ENCODE measurements at places on chromosomes 1 and 21.
A peak's percentile ranks its signal among the peaks of the same experiment; 100 is the strongest.

- DNase-seq = no peak
These were observed 634.5 kb downstream of the LTN1 start for GRCh38 chr21:28358170-28358569.

- no peak for DNase-seq
These were observed 9.8 kb downstream of the LGR6 start for GRCh38 chr1:202203238-202204039.

DNA sequence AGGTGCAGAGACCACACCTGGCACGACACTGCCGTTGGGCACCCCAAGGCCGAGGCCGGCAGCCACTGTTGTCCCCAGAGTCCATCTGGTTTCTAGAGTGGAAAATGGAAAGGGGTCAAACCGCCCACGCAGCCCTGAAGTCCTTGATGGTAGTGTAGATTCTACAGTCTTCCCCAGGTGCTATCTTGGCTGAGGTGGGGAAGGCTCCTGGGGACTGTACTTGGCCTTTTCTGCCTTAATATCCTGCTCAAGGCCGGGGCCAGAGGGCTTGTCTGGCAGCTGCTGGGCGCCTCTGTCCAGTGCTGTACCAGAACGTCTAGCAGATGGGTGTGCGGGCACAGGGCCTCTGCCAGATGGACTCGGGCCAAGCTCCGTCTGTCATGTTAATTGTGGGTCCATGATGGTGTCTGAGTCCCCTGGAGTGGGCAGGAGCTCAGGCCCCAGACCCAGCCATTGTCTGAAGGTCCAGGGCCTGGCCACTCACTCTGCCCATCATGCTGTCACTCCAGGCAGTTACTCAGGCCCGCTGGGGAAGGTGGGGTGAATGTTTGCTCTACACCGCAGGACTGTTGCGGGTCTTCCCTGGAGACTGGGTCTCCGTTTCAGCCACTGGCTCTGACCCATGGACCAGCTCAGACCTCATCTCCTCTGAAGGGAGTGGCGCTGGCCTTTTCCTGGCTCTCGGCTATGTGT, 161.9 kb upstream of the COL6A1 start:
- no peak for DNase-seq

- no peak for DNase-seq
These were observed 350.8 kb upstream of the PTBP2 start for GRCh38 chr1:96370757-96371156.

DNA sequence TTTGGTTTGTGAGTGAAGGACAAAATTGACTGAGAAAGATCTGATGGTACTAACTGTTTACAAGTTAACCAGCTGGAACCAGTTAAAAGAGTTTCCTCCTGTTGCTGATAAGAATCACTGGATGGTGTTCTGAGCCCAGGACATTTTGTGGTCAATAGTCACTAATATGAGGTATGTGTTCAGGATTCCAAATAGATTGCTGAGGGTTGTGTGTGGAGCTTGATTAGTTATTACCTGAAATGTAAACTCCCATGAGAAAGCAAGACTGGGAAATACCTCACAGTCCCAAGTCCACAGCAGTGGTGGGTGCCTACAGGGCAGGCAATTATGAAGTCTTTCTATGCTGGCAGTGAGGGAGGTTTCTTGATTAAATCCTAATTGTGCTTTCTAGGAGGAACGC, 164.6 kb downstream of the DNM3 start:
- no peak for DNase-seq

GRCh38 chr1:8116894-8117264, 90.8 kb upstream of the ERRFI1 start:
- no peak for DNase-seq

DNA sequence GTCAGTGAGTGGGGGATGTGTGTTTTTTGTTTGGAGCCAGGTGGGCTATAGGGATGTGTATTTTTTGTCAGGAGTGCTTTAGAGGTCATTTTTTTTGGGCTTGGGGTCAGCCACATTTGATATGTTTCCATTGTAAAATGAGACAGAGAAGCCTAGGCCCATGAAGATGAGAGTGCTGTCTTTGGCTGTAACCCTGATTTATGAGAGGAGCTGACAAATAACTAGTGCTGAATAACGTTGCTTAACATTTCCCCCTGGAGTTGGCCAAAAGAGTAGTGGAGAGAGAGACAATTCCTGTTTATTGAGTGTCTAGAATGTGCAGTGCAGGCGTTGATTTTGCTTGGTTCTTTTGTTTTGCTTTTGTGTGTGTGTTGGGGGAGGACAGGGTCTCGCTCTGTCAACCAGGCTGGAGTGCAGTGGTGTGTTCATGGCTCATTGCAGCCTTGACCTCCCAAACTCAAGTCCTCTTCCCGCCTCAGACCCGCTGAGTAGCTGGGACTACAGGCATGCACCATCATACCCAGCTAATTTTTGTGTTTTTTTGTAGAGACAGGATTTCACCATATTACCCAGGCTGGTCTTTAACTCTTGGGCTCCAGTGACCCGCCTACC, 64.7 kb downstream of the S1PR1 start:
- no peak for DNase-seq

DNA sequence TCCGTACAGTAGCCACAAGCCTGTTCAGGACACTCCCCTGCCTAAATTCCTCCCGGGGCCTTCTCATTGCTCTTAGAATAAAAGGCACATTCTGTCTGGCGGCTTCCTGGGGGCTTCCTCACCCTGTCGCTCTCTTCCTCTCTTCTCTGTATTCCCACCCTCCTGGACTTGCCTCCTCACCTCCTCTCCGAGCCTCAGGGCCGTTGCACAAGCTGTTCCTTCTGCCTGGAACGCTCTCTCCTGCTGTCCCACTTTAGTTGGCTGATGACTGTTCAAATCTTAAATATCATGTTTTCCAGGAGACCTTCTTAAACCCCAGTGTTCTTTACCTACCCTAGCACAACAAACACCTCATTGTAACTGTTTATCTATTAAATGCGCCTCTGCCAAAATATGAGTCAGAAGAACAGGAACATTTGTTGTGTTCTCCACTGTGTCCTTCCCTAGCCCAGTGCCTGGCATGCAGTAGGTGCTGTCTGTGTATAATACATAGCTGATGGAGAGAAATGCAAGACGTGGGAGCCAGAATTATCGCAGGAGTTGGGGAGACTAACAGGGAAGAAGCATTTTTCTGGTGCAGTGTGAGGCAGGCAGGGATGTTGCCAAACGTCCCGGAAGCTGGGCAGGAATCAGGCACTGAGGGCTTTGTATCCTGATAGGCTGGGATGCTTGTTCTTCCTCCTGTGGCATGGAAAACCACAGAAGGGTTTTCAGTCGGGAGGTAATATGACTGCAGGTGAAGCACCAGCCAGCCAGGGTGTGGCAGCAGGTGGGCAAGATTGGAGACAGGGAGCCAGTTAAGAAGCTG, 24.1 kb upstream of the THRAP3 start:
- no peak for DNase-seq

- no peak for DNase-seq
These were observed 4.4 kb upstream of the JUN start for GRCh38 chr1:58788259-58788658.

- DNase-seq = no peak
These were observed 53.0 kb downstream of the PBX1 start for GRCh38 chr1:164611754-164612642.

DNA sequence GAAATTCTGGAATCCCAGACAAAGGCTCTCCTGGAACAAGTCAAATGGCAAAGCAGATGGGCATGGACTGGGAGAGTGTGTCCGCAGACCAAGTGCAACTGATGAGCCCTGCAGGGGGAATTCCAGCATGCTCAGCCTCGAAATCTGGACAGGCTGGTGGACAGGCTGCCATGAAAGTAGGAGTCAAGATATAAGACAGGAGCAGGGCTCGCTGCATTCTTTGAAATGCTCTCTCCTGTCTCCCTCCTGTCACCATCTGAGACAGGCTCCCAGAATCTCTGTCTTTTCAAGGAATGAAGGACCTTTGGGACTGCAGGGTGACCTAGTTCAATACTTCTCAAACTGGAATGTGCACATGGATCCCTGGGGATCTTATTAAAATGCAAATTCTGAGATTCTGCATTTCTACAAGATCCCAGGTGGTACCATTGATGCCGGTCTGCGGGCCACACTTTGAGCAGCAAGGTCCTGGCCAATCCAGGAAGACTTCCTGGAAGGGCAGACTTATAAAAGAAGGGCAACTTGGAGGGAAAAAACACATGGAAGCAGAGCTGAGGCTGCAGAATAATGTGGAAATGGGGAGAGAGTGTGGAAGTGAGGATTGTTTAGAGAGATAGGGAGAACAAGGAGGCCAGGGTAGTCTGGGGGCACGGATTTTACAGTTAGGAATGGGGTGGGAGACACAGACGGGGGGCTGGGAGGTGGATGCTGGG, 29.8 kb downstream of the TNNT2 start:
- no peak for DNase-seq

DNA sequence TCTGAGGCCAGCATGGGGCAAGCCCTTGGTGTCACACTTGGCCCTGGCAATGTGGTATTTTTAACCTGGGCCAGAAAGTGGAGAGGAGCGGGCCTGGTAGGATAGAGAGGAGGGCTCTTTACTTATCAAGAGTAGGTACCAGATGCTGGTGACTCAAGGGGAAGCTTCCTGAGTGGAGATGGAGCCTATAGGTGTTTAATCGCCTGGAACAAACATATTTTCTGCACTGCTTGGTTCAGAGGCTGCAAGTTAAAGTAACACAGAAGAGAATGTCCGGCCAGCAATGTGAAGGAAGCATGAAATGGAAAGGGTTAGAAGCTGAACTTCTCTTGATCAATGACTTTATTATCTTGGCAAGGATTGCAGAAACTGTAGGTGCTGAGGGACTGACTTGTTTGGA, 74.3 kb downstream of the DDR2 start:
- no peak for DNase-seq

DNA sequence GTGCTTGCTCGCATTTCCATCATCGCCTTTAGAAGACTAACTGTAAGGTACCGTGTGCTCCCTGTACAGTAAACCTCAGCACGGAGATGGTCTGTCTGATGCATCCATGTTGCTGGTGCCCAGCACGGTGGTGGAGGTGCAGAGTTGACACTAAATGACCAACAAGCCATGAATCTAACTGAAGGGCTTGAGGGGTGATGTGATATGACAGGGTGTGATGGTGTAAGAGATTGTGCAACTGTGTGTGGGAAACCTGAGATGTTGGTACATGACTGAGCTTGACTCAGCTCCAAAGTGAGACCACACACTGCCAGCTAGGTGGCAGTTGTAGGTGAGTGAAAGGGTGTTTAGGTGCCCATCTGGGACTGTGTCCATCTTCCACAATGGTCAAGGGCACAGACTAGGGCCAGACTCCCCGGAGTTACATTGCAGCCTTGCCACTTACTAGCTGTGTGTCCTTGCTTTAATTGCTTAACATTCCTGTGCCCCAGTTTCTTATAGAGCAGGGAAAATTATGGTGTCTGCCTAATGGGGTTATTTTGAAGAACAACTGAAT, 21.4 kb downstream of the SLC2A1 start:
- DNase-seq = no peak

DNA sequence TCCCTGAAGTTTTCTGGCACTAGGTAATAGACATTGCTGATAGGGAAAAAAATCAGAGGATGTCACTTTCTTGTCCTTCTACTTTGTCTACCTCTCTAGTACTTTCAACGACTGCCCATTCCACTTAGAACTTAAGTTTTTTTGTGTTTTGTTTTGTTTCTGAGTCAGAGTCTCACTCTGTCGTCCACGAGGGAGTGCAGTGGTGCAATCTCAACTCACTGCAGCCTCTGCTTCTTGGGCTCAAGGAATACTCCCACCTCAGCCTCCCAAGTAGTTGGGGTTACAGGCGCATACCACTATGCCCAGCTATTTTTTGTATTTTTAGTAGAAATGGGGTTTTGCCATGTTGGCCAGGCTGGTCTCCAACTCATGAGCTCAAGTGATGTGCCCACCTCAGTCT, 79.2 kb downstream of the SGIP1 start:
- DNase-seq = no peak

DNA sequence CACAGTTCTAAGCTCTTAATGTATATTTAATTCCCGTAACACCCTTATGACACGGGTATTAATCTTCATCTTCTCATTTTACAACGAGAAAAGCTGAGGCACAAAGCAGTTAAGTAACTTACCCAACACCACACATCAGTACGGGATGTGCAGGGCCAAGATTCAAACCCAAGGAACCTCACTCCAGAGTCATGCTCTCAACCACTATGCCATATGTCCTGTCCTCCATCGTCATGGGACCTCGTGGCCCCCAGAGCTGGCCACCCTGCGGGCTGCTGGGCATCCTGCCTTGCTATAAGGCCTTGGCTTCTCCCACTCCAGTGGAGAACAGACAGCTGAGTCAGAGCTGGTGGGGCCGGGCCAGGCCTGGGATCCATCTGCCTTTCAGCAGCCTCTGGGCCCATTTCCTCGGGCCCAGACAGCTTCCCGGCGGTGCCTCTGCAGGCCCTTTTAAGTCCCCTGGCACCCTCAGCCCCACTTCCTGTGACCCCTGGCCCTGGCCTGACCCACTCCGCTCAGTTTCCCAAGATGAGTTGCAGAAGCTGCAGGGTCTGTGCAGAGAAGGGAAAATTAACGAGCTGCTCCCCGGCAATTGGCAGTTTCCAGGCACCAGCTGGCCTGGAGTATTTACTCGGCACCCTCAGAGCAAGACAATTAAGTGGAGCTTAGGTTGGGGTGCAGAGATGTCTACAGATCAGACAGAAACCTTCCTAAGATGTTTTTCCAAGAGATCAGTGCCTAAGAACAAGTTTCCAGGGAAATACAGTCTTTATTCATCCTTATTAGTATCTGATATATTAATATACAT, 98.2 kb downstream of the EPHB2 start:
- DNase-seq = no peak

- DNase-seq = no peak
These were observed 617.7 kb upstream of the ADGRL2 start for GRCh38 chr1:81183051-81183450.

- DNase-seq = no peak
These were observed 448.8 kb upstream of the BEND5 start for GRCh38 chr1:49225464-49225863.

DNA sequence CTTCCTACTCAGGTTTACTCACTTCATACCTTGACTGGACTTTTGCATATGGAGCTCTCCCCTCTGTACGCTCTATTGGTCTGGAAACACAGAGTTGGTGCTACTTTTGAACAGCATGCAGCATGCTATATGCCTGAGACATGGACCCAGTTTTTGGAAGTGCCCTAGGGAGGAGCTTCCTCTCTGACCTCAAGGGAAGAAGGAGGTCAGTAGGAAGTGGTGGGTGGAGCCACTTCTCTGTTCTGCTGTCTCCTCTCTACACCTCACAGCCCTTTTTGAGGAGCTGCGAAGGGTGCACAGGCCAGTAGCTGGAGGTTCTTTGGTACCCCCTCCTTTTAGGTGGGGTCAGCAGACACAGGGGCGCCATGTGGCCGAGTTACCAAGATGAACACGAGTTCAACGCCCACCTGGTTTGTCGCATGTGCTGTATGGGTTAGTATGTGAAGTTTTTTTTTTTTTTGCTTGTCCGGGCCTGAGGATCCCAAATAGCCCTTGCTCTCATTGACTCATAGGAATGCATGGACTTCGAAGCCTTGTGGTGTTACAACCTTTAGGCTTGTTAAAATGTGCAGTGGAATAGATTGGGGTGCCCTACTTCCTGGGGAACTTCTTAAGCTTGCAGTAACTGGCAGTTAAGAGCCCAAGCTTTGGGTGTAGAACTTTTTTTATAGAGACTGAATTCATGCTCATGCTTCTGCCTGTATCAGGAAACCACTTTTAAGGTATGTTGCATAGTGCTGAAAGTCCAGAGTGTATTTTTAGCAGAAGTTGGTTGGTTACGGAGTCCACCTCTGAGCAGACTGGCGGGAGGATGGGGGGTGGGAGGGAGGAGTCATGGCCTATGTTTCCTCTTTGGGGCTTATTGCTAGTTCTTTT, 10.7 kb downstream of the MACF1 start:
- peak; percentile 28 for DNase-seq

- DNase-seq = no peak
These were observed 354.8 kb upstream of the BRINP3 start for GRCh38 chr1:190832511-190832910.

All from CD4-positive, alpha-beta T cell (primary cell).